ENCODE measurements at places on chromosomes 11 and 22.
A peak's percentile ranks its signal among the peaks of the same experiment; 100 is the strongest.

DNA sequence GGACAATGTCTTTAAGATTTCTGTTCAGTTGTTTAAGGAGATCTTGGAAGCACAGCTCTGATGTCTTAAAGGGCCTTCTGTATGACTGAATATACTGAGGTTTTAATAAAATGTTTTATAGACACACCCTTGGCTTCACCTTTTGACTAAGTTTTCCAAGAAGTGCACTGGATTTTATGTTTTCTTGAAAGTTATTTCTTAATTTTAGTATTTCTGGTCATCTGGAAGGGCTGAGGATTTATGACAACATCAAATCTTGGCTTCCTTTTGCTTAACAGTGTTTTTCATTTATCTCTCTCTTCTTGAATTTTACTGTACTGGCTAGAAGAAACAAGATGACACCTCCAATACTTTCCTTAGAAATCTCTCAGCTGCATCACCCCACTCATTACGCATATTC, 2423.4 kb downstream of the LRRC4C start:
- no peak for DNase-seq

- DNase-seq: no peak
Observed at GRCh38 chr11:123801765-123802164, 4.4 kb downstream of the OR6M1 start.

GRCh38 chr22:46674367-46674781, 54.2 kb downstream of the GRAMD4 start:
- peak; percentile 94 for DNase-seq

DNA sequence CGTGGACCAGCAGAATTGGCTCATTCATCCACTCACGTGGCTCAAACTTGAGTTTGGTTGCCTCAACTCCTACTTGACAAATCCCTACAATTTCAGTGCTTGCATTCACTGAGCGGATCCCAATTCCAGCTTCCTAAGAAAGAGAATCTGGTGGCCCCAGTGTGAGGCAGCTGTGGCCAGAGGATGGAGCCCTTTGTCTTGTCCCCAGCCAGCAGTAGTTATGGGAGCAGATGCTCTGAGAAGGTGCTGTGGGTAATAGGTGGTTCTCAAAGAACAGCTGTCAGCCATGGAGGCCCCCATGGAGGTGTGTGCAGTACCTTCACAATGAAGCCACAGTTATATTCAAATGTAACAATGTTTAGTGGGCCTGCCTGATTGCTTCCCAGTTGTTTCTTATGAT, 39.3 kb downstream of the KREMEN1 start:
- DNase-seq: no peak

DNA sequence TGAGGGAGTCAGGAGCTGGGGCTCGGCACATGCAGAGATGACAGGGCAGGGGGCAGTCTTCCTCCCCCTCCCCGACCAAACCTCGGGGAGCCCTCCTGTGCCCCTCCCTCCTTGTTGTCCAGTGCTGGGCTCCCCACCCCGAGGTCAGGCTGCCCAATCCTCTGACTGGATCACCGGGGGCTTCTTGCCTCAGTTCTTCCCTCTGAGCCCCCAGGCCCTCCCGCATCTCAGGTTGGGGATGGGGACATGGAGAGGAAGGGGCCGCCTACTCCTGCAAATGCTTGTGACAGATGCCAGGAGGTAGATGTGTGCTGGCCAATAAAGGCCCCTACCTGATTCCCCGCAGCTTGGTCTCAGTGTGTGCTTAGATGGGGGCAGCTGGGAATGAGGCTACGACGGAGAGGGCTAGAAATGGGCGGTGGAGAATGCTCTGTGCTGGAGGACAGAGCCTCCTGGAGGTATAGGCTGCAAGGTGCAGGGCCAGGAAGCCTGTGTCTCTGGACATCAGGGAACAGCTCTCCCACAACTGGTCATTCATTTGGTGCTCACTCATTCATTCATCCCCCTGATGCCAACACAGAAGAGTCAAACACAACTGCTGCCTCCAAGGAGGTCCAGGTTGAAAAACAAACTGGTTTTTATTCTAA, 8.4 kb downstream of the RHBDD3 start:
- no peak for DNase-seq

DNA sequence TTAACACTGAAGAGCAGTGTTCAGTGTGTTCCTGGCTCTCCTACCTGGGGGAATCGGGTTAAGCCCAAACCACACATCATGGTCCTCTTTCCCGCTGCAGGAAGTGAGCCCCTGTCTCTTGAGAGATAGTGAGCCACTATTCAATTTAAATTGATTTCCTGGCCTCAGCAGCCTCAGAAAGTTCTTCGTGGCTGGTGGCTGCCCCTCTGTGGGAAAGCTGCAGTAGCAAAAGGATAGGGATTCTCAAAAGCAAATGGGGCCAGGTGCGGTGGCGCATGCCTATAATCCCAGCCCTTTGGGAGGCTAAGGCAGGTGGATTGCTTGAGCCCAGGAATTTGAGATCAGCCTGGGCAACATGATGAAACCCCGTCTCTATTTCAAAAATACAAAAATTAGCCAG, 49.1 kb upstream of the CD5 start:
- DNase-seq: no peak

DNA sequence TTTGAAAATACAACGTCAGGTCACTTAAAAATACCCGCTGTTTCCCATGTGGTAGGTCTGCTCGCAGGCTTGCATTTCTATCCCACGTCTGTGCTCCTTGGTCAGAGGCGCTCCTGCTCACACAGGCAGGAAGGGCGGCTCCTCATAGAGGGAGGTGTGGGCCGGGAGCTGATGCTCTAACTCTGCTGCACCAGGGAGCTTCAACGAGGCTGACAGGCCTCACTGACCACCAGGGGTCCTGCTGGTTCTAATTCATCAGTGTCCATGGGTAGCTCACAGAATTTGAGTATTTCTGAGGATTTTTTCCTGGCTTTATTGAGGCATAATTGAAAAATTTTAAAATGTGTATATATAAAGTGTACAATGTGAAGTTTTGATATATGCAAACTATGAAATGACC, 68.5 kb downstream of the PIWIL3 start:
- no peak for DNase-seq

DNA sequence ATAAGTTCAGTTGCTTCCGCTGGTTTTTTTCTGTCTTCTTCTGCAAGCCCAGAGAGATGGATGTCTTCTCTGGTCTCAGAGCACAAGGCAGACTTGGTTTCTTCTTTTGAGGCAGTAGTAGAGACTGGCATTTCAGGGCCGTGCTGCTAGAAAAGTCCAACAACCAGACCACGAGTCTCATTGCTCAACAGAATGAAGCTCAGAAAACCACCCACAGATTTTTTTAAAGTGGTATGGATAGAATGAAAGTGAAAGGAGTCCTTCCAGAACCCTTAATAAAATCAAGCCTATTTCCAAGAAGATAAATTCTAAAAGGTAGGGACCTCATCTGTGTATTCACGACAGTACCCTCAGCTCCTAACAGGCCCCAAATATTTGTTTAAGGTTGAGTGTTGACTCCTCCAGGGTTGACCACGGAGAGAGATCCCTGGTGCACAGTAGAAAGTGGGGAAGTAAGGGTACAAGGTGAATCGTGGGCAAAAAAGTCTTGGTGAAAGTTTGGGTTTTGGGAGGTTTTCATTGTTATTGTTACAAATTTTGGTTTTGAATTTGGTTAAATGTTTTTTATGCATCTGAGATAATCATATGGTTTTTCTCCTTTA, 43.6 kb upstream of the DDX6 start:
- no peak for DNase-seq
